ENCODE measurements at places on chromosomes 13 and 19.

DNA sequence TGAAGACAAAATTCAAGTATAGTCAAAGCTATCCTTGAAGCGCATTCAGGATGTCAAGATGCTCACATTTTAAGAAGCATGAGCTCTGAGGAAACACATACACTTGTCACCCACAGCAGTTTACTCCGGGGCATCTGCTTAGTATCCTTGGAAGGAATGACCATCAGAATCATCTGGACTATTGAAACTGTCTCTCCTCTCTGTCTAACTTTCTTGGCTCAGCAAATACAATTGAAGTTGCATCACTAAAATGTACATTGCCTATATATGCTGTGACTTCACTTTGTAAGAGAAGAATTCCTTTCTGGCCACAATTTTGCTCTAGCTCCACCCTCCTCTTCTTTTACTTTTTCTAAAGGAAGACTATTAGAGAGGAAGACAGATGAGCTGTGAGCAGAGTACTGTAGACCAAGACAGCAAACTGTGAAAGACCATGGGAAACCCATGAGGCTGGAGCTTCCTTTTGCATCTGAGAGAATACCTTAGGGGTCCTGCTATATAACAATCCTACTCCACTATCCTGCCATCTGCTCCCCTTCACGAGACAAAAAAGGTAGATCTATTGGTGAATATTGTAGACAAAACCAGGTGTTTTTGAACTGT is 906.3 kb downstream of the PCDH9 start:
- DNase-seq, result no peak

DNA sequence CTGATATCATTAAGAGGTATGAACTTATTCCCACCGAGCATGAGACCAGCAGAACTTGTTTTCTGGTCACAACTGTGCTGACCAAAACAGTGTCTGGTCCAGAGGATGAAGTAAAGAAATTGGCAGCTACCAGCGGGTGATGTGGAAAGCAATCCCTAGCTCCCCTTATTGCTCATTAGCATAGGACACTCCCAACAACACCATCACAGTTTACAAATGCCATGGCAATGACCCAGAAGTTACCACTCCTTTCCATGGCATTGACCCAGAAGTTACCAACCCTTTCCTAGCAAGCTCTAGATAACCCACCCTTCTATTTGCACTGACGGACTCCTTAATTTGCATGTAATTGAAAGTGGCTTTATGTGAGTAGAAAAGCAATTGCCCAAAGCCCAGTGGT is 1856.1 kb downstream of the OLFM4 start:
- DNase-seq, result no peak

DNA sequence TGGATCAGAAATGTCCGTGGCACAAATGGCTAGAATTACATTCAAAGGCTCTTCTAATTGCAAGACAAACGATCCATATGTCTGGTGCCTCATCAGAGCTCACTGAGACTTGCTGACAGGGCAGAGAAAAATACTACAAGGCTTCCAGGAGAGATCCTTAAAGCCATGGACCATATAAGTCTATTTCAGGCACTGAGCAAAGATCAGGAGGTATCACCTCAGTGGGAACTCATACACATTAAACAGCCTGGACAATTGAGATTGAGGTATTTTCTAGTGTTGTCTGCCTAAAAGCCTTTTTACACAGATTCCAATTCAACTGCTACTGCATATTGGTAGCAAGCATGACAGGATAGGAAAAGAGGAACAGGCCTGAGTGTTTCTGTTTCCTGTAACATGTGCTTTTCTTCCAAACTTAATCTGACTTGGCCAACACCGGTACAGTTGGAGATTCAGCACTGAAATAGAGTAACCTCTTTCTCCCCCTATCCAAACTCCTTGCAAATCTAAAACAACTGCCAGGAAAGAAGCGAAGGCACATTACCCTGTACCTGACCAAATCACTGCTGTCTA is 65.9 kb downstream of the SERP2 start:
- no peak for DNase-seq

GRCh38 chr13:85631801-85632200 is 167.4 kb downstream of the SLITRK6 start:
- no peak for DNase-seq

DNA sequence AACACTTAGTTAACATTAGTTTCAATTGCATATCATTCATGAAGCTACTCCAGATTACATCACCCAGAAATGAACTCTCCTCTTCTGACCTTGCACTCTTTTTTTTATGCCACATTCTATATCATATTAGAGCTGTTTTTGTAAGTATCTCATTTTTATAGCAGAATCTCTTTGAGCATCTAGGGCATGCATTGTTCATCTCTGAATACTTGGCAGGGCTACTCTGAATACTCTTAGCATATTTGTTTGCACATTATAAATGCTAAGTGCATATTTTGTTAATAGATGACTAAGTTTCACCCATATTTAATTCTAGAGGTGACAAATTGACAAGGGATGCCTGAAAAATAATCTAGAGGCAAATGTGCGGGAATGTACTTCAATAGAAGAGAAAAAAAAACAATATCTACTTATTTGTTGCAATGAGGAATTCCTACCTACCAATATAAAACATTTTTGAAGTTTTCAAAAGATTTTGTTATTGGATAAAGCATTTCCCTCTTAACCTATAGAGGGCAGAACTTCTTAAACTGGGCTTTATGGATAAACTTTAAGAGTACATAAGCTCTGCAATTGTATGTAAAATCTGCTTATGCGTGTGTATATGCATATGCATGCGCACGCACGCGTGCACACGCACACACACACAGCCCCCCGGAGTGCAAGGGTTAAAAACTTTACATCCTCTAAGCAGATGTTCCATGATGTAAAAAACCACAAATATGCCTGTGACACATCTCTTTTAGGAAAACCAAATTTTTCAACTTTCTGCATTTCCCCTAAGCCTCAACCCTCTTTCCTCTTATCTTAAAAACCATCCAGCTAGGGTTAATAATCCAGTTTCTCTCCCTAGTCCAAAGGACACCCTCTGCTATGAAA is 73.0 kb upstream of the OXGR1 start:
- no peak for DNase-seq

DNA sequence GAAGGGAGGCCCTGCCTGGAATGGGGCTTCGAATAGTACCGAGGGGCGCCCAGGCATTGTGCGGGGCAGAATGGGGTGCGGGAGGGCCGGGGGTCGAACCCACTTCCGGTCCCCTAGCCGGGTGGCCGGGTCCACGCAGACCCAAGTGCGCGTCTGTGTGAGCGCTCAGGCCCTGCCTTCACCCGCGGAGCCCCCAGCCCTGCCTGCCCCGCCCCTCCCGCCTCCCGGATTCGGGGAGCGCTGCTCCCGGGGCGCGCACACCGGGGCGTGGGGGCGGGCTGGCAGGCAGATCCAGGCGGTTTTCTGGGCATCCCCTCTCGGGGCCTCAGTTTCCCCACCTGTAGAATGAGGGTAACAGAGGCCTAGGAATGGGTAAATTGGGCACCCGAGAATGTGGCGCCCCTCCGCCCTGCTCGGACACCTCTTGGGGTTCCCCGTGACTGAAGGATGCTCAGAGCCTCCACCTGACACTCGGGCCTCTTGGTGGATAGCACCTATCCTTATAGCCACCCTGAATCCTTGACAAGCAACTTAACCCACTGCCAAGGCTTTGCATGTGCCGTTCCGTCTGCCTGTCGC is 682 bp downstream of the PIK3R2 start:
- no peak for DNase-seq

- DNase-seq, result no peak
Measured at GRCh38 chr19:45078390-45079062, 534 bp upstream of the GEMIN7 start.

DNA sequence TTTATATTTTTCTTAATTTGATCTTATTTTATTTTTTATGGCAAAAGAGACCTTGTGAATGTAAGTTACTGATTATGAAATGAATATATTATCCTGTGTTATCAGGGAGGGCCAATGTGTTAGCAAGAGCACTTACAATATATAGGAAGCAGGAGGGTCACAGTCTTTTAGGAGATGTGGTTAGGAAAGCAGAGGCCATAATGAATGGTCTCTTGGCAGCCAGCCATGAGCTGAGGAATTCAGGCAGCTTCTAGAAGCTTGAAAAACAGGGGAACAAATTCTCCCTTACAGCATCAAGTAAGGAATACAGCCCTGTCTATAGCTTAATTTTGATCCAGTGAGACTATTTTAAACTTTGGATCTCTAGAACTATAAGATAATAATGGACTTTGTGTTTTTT is 2374.6 kb downstream of the PCDH9 start:
- no peak for DNase-seq

- no peak for DNase-seq
Measured at GRCh38 chr13:25701304-25701703, 329.5 kb downstream of the ATP8A2 start.

- DNase-seq, result no peak
Measured at GRCh38 chr13:29454931-29455481, 140.5 kb downstream of the SLC7A1 start.

GRCh38 chr19:48249502-48250014 is 6.2 kb downstream of the CARD8 start:
- DNase-seq, result peak; percentile 72

- DNase-seq, result peak; percentile 86
Measured at GRCh38 chr19:47790398-47790814, 11.9 kb downstream of the SELENOW start.

DNA sequence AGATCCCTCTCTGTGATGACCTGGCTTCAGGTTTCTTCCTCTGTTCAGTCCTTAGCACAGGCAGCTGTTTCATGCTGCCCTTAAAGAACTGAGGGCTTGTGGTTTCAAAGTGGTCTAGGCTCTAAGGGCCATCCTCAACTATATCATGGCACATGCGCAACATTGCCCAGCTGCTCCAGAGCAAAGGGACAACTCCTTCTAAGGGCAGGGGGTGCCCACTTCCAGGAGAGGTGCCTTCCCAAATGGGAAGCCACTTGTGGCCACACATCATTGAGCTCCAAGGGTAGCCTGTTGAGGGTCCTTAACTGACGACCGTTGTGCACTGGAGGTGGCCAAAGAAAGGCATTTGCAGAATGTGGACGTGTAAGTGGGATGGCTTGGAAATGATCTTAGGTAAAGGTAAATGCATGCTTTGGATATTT is 7.3 kb downstream of the GPR183 start:
- no peak for DNase-seq

DNA sequence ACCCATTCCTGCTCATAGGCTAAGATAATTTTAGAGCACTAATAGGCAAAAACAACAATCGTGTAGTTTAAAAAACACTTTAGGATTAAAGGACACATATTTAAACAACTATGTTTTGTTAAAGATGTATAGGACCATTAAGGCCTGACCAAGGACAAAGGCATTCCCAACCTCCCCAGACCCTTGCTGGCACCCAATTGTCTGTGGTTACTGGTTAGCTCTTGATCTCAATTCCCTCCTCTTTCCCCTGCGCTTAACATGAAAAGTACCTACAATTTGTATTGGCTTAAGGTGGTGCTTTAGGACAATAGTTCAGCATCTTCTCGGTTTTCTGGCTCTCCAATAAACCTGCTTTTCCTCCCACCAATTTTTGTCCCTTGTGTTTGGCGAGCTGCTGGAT is 51.0 kb downstream of the TEX26 start:
- no peak for DNase-seq

GRCh38 chr13:98487016-98487415 is 89.9 kb downstream of the STK24 start:
- DNase-seq, result no peak

- DNase-seq, result no peak
Measured at GRCh38 chr19:1214862-1215731, 9.5 kb downstream of the STK11 start.

GRCh38 chr13:48214519-48215121 is 18.4 kb upstream of the ITM2B start:
- DNase-seq, result no peak

DNA sequence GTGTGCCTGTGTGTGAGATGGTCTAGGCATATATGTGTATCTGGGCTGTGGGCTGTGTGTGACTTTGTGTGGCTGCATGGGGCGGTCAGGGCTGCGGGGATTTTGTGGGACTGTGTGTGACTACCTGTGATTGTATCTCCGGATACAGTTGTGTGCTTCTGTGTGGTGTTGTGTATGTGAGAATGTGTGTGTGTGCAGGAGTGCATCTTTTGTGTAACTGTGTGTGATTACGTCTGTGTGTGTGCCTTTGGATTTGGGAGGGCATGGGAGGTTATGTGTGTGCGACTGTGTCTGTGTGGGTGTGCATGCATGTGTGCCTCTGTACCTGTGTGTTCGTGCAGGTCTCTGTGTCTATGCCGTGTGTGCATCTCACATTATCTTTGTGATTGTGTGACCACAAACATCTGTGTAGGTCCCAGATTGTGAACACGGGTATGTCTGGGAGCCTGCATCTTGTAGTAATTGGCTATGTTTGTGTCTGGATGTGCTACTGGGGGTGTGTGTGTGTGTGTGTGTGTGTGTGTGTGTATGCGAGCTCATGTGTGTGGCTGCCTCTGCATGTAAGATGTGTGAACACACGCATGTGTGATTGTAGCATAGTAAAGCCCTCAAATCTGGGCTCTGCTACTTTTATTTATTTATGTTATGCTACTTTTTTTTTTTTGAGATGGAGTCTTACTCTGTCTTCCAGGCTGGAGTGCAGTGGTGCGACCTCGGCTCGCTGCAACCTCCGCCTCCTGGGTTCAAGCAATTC is 7.6 kb downstream of the EHD2 start:
- DNase-seq, result no peak

GRCh38 chr19:45471111-45471930 is 3.5 kb downstream of the FOSB start:
- no peak for DNase-seq

GRCh38 chr13:60335531-60335930 is 61.5 kb upstream of the TDRD3 start:
- DNase-seq, result no peak

DNA sequence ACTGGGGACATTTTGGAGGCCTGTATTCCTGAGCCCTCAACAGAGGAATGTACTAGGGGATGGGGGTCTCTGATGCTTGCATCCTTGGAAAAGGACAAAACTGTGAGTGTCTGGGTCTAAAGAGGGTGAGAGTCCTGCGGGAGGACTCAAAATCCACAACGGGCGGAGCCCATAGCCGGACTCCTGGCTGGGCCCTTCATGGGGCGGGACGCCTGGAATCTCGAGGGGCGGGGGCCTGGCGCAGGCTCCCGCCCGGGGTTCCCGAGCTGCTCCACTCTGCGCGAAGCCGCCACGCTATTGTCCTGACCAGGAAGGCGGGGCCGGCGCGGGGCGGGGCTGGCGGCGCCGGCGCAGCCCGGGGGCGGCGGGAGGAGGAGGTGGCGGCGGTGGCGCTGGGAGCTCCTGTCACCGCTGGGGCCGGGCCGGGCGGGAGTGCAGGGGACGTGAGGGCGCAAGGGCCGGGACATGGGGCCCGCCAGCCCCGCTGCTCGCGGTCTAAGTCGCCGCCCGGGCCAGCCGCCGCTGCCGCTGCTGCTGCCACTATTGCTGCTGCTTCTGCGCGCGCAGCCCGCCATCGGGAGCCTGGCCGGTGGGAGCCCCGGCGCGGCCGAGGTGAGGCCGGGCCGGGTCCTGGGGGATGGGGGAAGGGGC is at the start of gene APLP1:
Gene APLP1, plus strand, starts transcription at position 403 of the 651 bp plus-strand sequence. Its CDS starts 63 bp downstream, at position 466.
- peak; percentile 71 for DNase-seq

GRCh38 chr13:54633456-54633855 is 1604.8 kb downstream of the OLFM4 start:
- DNase-seq, result no peak

Measured in stimulated activated CD4-positive, alpha-beta T cell treated with anti-CD3 and anti-CD28 coated beads, Interleukin-12 subunit alpha, Interleukin-12 subunit beta, amount 100 ng/mL, for 48 hours (primary cell).